Thoracic aorta endothelial cell (primary cell): ENCODE measurements at places on chromosomes 3 and 15. TPM values are rescaled to one million over a fixed set of nuclear protein-coding genes. Genes with fewer than 3 reads are reported as not detected.

Gene WDR93
- total RNA-seq: 0.13 TPM in 1 of 2 replicates, not detected in the other

Gene RTP3
- not detected in 2 replicates for total RNA-seq

Gene BCL2A1
- total RNA-seq: 1.9 and 9.2 TPM in 2 replicates

Gene CRYBG3
- total RNA-seq: 33.6 and 35.6 TPM in 2 replicates

Gene P2RY12
- total RNA-seq: not detected in 2 replicates

Gene EPHB3
- total RNA-seq: 0.07 TPM in 1 of 2 replicates, not detected in the other

Gene LOXL1
- total RNA-seq: 1.5 and 4.4 TPM in 2 replicates

Gene LDHAL6B
- not detected in 2 replicates for total RNA-seq

Gene C3orf85
- not detected in 2 replicates for total RNA-seq

Gene ADAMTS17
- total RNA-seq: 0.40 and 0.79 TPM in 2 replicates

Gene MORC1
- total RNA-seq: not detected in 2 replicates

Gene SEMA3G
- total RNA-seq: 4.0 and 9.8 TPM in 2 replicates

Gene GOLGA6L7
- not detected in 2 replicates for total RNA-seq

Gene RAF1
- 86.0 and 92.1 TPM in 2 replicates for total RNA-seq

Gene RASA2
- total RNA-seq: 51.1 and 51.8 TPM in 2 replicates

Gene SLC22A14
- 0.13 TPM in 1 of 2 replicates, not detected in the other for total RNA-seq

Gene OR5K2
- not detected in 2 replicates for total RNA-seq

Gene APOD
- total RNA-seq: 2.8 and 6.8 TPM in 2 replicates

Gene SCG5
- 0.29 and 0.66 TPM in 2 replicates for total RNA-seq

Gene SLC6A1
- total RNA-seq: under 0.01 TPM in 1 of 2 replicates, not detected in the other

Gene ACTC1
- not detected in 2 replicates for total RNA-seq

Gene USP50
- 0.14 and 0.40 TPM in 2 replicates for total RNA-seq

Gene XCR1
- not detected in 2 replicates for total RNA-seq

Gene CFAP100
- not detected in 2 replicates for total RNA-seq

Gene PP2D1
- not detected in 2 replicates for total RNA-seq

Gene MAP2K5
- total RNA-seq: 7.8 and 9.3 TPM in 2 replicates

Gene MKRN3
- 0.79 TPM in 1 of 2 replicates, not detected in the other for total RNA-seq

Gene KCNH8
- under 0.01 TPM in 1 of 2 replicates, not detected in the other for total RNA-seq

Gene NANOGP8
- 0.14 TPM in 1 of 2 replicates, not detected in the other for total RNA-seq

Gene CYP8B1
- not detected in 2 replicates for total RNA-seq

Gene C3orf22
- not detected in 2 replicates for total RNA-seq

Gene ITPKA
- 0.36 and 1.2 TPM in 2 replicates for total RNA-seq

Gene SLC9C1
- total RNA-seq: 0.57 TPM in 1 of 2 replicates, not detected in the other

Gene ARIH2
- 66.9 and 69.7 TPM in 2 replicates for total RNA-seq

Gene ALS2CL
- 5.3 and 8.5 TPM in 2 replicates for total RNA-seq

Gene SPSB4
- total RNA-seq: under 0.01 TPM in 1 of 2 replicates, not detected in the other

Gene ANKUB1
- not detected in 2 replicates for total RNA-seq

Gene ABHD14A
- 3.5 and 7.3 TPM in 2 replicates for total RNA-seq

Gene VPS13C
- 155 and 165 TPM in 2 replicates for total RNA-seq

Gene GOLGA8S
- total RNA-seq: under 0.01 and 0.07 TPM in 2 replicates
